ENCODE measurements at places on chromosomes 11 and 22.
A peak's percentile ranks its signal among the peaks of the same experiment; 100 is the strongest.

DNA sequence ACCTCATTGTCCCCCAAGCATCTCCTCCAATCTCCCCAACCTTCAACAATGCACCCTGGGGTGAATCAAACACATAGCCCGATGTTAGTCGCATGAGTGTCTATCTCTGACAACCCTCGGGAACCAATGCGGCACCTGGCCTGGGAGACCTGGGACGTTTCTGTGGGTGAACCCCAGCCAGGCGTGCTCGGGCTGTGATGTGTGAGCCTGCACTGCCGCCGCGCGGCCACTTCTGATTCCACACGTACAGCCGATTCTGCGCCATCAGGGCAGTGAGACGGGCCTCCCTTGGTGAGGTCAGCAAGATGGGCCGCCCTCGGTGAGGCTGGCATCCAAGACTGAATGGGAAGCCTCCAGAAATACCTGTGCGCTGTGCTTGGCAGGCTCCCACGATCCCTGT is 5.2 kb upstream of the H19 start:
- no peak for DNase-seq

DNA sequence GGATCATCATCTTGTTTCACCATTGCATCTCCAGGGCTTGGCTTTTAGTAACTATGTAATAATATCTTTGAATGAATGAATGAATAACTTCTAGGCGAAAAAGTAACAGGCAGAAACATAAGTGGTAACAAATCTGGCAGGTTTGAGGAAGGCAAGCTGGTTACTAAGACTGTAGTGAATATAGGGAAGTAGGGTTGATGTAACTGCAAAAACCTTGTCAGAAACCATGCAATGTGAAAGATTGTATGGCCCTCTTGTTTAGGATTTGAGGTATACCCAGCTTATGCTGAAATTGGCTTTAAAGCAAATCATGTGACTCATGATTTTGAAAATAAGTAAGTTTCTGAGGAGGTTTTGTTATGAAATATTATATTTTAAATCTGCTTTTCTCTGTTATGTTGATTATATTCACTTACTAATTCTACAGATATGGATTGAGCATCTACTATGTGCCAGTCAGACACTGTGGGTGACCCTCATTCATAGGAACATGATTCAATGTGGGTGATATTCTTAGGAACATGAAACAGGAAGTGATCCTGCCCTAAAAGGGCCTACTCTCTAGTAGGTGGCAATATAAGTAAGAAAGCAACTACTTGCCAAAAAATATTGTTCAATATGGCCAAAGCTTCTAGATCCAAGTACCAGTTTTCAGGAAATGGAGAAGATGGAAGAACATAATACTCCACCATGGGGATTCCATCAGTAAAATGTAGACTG is 115.5 kb upstream of the CCDC90B start:
- DNase-seq, result no peak

DNA sequence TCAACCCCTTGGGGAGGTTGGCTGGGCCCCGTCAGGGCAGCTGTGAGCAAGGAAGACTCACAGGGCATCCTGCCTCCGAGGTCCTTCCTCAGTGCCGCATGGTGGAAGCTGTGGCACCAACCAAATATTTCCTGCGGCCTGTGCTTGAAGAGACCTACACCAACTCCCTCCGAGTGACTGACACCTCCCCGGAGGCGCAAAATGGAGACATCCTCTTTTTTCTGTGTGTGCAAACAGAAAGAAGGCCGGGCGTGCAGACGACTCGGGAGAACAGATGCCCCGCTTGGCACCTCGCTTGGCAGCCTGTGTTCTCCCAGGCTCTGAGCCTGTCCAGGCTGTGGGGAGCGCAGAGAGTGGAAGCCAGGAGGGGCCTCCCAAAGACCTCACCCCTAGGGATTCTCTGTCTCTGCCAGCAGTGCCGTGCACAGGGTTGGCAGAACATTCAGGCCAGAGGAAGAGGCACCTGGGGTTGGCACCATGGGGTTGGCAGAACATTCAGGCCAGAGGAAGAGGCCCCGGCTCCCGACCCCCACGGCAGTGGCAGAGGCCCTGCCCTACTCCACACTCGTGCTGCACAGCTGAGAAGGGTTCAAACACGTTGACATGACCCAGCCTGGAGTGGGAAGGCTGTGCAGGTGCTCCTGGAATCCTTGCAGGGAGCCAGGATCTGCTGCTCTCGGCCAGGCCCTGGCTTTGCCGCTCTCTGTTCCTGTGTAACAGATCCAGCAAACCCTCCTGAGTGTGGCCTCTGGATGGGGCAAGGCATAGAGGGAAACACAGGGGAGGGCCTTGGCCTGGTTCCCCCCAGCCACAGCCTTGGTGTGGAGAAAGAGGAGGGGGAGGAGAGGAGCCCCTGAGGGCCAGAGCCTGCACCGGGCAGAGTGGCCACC is 805.5 kb downstream of the BRD1 start:
- no peak for DNase-seq

GRCh38 chr11:43738600-43739409 is 58.3 kb downstream of the HSD17B12 start:
- no peak for DNase-seq

- DNase-seq, result no peak
Observed at GRCh38 chr11:128734103-128734831, 40.4 kb downstream of the FLI1 start.

DNA sequence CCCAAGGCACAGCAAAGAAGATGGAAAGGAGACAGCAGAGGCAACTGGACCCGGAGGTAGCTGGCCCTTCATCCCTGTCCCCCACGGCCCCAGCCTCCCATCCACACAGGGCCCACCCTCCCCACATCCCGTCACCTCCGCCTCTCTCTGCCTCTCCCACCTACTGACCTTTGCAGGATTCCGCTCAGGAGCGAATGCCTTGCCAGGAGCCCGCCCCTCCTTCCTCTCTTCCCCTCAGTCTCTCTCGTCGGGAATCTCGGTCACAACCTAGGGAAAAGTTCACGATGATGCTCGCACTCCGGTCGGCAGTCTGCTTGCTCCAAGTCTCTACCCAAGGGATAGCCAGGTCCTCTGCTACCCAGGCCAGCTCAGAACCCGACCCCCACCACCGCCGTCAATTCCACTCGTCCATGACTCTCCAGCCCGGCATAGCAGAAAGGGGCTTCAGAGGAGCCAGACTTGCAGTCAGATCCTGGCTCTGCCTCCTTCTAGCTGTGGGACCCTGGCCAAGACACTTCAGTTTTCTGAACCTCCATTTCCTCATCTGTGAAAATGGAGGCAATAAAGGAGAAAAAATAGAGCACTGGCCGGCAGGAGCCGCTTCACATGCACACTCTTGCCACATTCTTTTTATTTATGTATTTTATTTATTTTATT is 10.2 kb downstream of the AHNAK start:
- DNase-seq, result no peak

DNA sequence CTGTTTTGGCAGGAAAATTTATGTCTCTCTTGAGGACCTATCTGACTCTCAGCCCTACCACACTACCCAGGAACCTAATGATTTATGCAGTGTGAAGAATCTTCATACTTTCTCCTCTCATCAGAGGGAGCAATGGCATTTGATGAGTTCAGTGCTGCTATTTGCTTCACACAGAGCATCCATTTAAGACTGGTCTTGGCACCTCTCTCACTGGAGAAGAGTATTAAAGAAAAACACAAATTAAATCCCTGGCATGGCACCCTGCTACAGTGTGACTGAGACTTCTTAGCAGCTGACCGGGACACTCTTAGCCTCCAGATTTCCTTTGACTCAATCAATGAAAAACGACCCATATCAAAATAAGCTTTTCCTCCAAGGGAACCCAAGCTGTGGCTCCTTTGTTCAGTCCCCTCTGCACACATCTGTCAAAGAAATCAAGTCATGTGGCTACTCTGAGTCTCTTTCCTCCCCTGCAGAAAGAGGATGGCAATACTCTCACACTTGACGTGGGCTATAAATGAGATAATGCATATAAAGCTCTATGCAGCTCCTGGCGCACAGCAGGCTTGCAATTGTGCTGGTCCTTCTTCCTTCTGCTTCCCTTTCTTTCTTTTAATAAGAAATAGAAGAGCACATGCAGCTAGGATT is 186.1 kb upstream of the E2F8 start:
- no peak for DNase-seq

DNA sequence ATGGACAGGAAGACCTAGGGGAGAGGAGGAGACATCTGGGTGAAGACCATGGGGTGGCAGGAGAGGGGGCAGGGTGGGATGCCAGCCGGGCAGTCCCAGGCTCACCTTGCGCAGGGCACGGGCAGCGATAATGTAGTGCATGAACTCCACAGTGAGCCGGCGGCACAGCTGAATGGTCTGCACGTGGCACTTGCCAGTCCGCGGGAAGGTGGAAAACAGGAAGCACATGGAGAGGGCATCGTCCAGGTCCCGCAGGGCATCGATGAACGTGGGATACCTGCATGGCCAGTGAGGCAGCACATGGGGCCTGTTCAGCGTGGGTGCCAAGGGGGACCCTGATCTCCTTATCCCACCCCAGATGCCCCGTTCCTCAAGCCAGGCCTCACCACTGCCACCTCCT is 7.3 kb downstream of the PES1 start:
- no peak for DNase-seq

GRCh38 chr11:65425105-65425970 is 2.7 kb downstream of the NEAT1 start:
- DNase-seq, result peak; percentile 70

DNA sequence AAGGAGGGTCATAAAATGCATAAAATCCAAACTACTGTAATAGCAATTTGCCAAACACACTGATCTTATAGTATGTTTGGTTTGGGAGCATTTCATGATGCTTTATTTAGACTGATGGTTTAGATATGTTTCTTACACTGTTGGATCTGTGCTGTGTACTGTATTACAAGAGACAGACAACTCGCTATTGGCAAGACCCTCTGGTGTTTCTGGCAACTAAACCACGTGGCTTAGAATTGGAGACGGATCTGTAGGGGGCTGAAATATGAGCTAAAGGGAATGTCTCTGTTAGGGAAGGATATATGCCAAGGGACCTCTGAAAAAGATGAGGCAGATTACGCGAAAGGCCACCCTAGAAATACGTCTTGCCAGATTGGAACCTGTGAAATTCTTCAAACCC is 208.7 kb downstream of the BARX2 start:
- DNase-seq, result no peak

GRCh38 chr11:128814856-128815705 is 52.0 kb downstream of the KCNJ1 start:
- DNase-seq, result no peak

DNA sequence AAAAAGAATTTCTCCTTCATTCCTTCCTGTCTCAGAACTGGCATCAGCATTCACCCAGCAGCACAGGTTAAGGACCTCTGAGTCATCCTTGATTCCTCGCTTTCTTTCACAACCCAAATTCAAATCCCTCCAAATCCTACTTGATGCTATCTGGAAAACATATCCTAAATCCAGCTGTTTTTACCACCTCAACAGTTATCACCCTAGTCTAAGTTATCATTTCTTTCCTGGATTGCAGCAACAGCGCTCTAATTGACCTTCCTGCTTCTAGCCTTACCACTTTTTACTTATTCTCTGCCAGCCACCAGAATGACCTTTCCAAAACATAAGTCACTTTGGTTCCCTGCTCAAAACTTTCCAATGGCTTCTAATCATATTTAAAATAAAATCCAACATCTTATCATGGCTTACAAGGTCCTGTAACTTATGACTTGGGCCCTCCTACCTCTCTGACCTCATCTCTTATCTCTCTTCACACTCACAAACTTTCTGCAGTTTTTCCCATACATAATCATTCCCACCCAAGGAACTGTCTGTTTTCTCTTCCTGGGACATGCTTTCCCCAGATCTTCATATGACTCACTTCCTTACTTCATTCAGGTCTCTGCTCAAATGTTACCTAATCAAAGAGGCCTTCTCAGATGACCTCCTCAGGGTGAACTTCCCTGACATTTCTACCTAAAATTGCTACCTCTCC is 119.4 kb downstream of the TTC28 start:
- DNase-seq, result no peak

GRCh38 chr11:80031014-80031600 is 590.3 kb upstream of the TENM4 start:
- DNase-seq, result no peak

GRCh38 chr11:93733474-93733873 is 7.8 kb downstream of the TAF1D start:
- no peak for DNase-seq

- no peak for DNase-seq
Observed at GRCh38 chr11:120662071-120662676, 150.6 kb downstream of the GRIK4 start.

- DNase-seq, result no peak
Observed at GRCh38 chr11:126483621-126484195, 128.2 kb downstream of the ST3GAL4 start.

GRCh38 chr11:131668500-131669400 is 298.3 kb downstream of the NTM start:
- no peak for DNase-seq

DNA sequence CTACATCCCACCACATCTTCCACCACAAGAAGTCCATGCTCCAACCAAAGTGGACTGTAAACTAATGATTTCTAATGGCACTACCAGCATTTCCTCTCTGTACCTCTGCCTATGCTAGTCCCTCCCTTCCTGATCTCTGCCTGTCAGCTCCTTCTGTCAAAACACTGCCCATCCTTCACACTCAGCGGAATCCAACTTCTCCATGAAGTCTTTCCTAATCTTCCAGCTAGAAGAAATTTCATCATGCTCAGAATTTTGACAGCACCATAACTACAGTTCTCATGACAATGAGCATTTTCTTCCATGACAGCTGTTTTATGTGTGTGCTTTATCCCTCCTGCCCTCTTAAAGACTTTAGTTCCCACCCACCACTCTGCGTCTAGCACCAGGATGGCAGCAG is 111.4 kb downstream of the SERGEF start:
- no peak for DNase-seq

- DNase-seq, result no peak
Observed at GRCh38 chr11:122812638-122813037, 25.7 kb upstream of the CRTAM start.
